B cell (primary cell): ENCODE measurements at places on chromosomes 12 and 14. TPM values are rescaled to one million over a fixed set of nuclear protein-coding genes. Genes with fewer than 3 reads are reported as not detected.

Gene KRT4
- total RNA-seq: not detected in 2 replicates

Gene KRT79
- total RNA-seq: not detected in 2 replicates

Gene OTX2
- not detected in 2 replicates for total RNA-seq

Gene NUAK1
- total RNA-seq: not detected in 2 replicates

Gene SCARB1
- 25.8 and 26.8 TPM in 2 replicates for total RNA-seq

Gene NPAS3
- not detected in 2 replicates for total RNA-seq

Gene PPP1R36
- total RNA-seq: not detected in 2 replicates

Gene ACVRL1
- total RNA-seq: not detected in 2 replicates

GRCh38 chr12:49560695-49561094, 7.2 kb downstream of the MCRS1 start:
- H3K36me3 ChIP-seq: no peaks in the 10 kb centered on the region
- no peak for DNase-seq
- no peak overlapping the region for H3K4me3 ChIP-seq
- H3K27ac ChIP-seq: no peak overlapping the region

GRCh38 chr14:61524211-61524806, 171.0 kb upstream of the HIF1A start:
- no peaks in the 10 kb centered on the region for H3K27me3 ChIP-seq
- H3K27ac ChIP-seq: no peak overlapping the region
- DNase-seq: no peak
- peaks cover 12% of the 10 kb centered on the region for H3K4me1 ChIP-seq
- H3K4me3 ChIP-seq: no peak overlapping the region
- H3K36me3 ChIP-seq: no peaks in the 10 kb centered on the region

DNA sequence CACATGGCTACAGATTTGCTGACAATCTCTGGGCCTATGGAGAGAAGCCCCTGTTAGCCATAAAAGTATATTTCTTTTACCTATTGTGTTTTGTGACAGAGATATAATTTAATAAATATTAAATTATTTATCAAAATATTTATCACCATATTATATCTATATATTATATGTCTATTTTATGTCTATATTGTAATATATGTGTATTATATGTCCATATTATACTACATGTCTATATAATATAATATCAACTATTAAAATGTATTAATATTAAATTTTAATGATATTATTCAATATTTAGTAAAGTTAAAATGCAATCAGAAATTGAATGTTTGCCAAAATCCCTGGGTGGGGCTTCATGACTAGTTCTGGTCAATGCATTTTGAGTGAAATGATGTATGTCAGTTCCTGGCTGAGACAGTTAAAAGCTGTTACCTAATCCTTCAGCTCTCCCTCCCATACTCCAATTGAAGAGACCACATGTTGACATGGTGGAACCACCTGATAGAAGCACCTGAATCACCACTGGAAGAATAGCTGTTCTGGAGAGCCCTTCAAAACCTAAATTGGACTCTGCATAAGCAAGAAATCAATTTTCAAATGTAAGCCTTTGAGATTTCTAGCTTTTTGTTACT, 357.3 kb upstream of the DDHD1 start:
- no peak for DNase-seq
- H3K27me3 ChIP-seq: no peaks in the 10 kb centered on the region
- H3K36me3 ChIP-seq: no peaks in the 10 kb centered on the region
- H3K27ac ChIP-seq: no peak overlapping the region
- H3K4me3 ChIP-seq: no peak overlapping the region

DNA sequence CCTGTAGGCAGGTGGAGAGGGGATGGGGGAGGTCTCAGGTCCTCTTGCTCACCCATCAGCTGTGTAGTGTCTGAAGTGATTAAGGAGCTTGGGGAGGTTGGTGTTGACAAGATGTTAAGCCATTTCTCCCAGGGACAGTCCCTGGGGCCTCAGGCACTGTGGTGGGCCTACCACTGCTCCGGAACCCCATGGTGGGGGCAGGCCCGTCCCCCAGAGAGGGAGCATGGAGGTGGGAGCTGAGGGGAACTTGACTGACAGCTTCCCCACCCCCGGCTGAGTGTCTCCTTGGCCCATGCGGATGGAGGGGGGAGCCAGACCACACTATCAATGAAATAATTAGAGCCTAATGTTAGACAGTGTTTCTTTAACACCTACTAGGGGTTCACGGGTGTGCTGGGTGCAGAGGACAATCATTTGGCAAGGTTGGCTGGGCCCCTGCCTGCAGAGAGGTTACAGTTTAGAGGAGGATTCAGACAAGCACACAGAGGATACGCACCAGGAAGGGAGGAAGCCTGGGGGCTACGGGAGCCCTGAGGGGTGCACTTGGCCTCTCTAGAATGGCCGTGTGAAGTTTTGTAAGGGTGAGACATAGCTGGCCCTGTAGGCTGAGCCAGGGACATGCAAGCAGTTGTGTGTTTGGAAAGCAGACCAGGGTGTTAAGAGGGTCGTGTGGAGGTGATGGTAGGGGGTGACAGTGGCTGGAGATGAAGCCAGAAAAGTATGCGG, 19.3 kb upstream of the KRT80 start:
- H3K4me3 ChIP-seq: no peak overlapping the region
- H3K4me1 ChIP-seq: no peaks in the 10 kb centered on the region
- no peak overlapping the region for H3K27ac ChIP-seq
- no peaks in the 10 kb centered on the region for H3K36me3 ChIP-seq
- DNase-seq: no peak
- no peaks in the 10 kb centered on the region for H3K27me3 ChIP-seq

GRCh38 chr14:51020024-51020710, 74.7 kb downstream of the TRIM9 start:
- no peak overlapping the region for H3K27ac ChIP-seq
- DNase-seq: no peak
- no peaks in the 10 kb centered on the region for H3K4me1 ChIP-seq
- H3K27me3 ChIP-seq: no peaks in the 10 kb centered on the region
- no peaks in the 10 kb centered on the region for H3K36me3 ChIP-seq

GRCh38 chr14:31307198-31307597, 99.6 kb upstream of the HECTD1 start:
- H3K4me1 ChIP-seq: no peaks in the 10 kb centered on the region
- no peak overlapping the region for H3K27ac ChIP-seq
- no peak for DNase-seq
- no peaks in the 10 kb centered on the region for H3K27me3 ChIP-seq

- no peaks in the 10 kb centered on the region for H3K27me3 ChIP-seq
- no peak overlapping the region for H3K4me3 ChIP-seq
- H3K27ac ChIP-seq: no peak overlapping the region
- no peaks in the 10 kb centered on the region for H3K36me3 ChIP-seq
- no peaks in the 10 kb centered on the region for H3K4me1 ChIP-seq
Measured at GRCh38 chr12:42935090-42935489, 345.5 kb upstream of the PRICKLE1 start.

- no peak overlapping the region for H3K4me3 ChIP-seq
- H3K4me1 ChIP-seq: no peaks in the 10 kb centered on the region
- no peak for DNase-seq
- no peak overlapping the region for H3K27ac ChIP-seq
- no peaks in the 10 kb centered on the region for H3K27me3 ChIP-seq
- H3K36me3 ChIP-seq: no peaks in the 10 kb centered on the region
Measured at GRCh38 chr14:52119030-52119429, 50.2 kb upstream of the NID2 start.

GRCh38 chr14:104246401-104247335, 108.3 kb downstream of the KIF26A start:
- H3K36me3 ChIP-seq: no peaks in the 10 kb centered on the region
- H3K27ac ChIP-seq: no peak overlapping the region
- no peak for DNase-seq
- H3K27me3 ChIP-seq: no peaks in the 10 kb centered on the region
- no peaks in the 10 kb centered on the region for H3K4me1 ChIP-seq
- no peak overlapping the region for H3K4me3 ChIP-seq
